ENCODE measurements at places on chromosomes 3 and 15.

DNA sequence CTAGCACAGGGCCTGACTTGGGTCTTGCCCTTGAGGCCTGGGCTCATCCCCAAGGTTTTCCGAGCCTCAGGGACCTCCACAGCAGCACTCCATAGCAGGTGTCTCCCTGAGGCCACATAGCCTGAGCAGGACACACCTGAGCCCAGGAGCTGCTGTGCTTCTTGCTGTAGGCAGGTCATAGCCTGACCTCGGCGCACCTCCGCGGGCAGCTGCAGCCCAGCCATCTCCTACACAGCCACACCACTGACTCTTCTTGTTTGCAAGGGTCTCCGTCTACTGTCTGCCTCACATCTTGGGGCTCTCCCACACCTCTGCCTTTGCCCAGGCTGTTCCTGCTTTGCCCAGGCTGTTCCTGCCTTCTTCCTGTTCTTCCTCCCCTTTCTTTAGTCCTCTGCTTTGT, 224.8 kb downstream of the SLCO3A1 start:
- no peak for DNase-seq

DNA sequence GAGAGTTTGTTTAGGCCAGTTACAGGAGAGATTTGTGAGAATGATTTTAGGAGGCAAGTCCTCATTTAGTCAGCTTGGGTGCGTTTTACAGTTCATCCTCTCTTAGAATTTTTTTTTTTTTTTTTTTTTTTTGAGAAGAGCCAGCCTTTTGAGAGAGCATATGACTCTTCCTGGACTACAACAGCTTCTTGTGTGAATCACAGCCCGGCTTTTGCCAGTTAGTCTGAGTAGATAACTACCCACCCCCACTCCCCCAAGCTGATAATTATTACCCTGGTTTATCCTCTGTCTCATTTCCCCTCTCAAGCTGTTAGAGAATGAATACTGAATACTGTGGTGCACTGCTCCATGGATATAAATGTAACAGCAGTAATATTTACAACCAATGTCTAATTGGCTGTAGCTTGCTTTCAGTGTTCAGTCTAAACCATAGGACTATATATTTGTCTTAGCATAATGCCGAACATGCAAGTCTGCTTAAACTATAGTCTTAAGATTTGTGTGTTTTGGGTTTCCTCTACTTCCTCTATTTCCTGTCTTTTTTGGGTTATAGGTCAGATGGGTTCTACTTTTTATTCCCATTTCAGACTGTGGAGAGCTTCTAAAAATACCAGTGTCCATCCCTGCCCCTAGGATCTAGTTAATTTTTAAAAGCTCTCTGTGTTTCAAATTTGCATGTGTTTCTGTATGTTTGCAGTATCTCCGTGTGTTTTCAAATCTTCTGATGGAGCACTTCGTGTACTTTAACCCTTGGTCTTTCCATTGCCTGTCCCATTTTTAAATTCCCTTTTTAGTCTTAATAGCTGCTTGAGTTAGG, 8.0 kb downstream of the CHD2 start:
- DNase-seq, result no peak

GRCh38 chr3:152538518-152538917, 269.8 kb downstream of the MBNL1 start:
- DNase-seq, result no peak

DNA sequence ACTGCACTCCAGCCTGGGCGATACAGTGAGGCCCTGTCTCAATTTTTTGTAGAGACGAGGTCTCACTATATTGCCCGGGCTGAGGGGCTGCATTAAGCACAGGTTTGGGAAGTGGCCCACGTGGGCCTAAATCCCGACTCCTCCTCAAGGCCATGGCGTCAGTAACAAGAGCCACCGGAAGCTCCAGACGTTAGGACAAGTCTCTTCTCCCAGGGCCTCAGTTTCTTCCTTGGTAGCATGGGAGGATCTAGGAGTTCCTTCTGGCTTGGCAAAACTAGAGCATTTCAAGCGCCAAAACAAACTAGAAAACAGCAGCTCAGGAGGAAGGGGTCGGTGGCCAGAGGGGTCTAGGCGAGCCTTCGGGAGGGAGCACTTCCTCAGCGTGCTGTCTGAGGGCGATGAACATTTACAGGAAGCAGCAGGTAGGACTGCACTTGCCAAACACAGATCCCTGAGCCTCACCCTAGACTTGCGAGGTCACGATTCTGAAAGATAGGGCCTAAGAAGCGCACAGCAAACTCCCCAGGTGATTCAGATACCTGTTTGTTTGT, 536 bp downstream of the SNAPC5 start:
- peak; percentile 10 for DNase-seq

DNA sequence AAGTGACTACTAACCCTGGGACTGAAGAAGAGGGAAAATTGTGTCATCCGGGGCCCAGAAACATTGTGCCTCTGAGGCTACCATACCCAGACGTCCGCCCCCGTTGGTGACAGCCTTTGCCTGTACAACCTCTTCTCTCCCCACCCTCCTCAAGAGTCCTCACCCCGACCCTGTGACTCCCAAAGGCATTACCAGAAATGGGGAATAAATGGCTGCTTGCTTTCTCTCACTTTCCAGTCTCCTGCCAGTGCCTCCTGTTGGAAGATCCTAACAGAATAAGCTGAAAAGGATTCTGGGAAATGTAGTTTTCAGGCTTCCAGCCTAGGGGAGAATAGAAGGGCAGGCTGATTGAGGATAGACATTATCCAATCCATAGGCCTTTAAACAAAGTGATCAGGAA, 30.8 kb upstream of the SLC25A36 start:
- DNase-seq, result no peak

DNA sequence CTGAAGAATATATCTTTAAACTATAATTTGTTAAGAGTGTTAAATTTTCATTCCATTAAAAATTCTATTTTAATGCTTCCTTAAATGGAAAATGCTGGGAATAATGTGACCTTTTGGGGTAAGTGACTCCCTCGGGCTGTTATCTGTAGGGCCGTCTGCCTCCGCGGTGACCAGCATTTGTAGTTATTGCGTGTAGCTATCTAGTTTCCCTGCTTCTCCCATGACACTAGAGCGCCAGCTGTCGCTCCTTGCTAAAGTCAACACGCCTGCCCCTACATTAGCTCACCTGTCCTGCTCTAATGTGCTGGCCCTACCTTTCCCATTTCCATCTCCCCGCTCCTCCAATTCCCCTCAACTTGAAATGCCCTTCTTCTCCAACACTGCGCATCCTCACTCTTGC, 12.4 kb upstream of the CHRM5 start:
- no peak for DNase-seq

GRCh38 chr3:136787349-136787748, 31.6 kb upstream of the SLC35G2 start:
- DNase-seq, result no peak

- DNase-seq, result no peak
Observed at GRCh38 chr3:61442696-61443095, 118.7 kb upstream of the PTPRG start.

DNA sequence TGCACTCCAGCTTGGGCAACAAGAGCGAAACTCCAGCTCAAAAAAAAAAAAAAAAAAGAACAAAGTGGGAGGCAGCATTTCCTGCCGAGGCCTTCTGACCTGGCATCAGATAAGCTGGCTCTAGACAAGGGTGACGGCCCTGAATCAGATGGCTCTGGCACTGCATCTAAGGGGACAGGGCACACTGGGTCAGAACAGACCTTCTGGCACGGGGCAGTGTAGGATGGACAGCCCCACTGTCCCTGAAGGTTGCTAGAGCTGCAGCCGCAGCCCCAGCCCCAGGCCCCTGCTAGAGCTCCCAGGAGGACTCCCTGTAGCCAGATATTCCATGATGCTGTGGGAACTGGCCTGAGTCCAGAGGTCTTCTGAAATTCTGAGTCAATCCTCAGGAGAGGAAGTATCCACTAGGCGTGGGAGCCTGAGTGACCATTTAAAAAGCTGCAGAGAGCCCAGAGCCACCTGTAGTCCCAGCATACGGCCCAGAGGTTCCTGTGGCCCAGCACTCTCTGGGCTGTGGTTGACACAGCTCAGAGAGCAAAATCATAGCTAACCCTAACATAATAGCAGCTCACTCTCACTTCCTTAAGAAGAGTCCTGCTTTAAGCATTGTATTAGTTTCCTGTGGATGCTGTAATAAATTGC, 69.2 kb upstream of the MFGE8 start:
- no peak for DNase-seq

DNA sequence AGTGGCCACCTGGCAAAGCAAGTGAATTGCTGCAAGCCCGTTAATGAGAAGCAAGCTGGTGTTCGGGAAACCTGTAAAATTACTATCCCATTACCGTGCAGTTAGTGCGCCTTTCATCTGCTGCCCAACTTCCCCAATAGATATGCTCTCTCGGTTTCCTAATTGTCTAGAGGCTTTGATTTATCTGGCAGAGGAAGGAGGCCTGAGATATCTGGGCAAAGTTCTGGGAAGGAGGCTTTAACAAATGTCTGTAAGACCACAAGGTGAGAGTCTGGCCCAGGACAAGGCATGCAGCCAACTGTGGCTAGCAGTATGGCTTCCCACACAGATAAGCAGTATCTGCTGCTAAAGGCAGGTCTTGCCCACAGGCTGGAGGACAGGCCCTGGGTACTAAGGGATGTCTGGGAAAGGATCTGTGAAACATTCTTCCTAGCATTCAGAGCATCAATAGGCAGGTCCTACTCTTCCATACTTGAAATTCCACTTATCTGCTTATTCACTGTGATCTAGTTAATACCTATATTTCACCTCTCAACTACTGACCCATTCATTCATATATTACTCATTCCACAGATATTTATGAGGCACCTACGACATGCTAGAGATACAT, 130.0 kb upstream of the SLC2A2 start:
- DNase-seq, result no peak

DNA sequence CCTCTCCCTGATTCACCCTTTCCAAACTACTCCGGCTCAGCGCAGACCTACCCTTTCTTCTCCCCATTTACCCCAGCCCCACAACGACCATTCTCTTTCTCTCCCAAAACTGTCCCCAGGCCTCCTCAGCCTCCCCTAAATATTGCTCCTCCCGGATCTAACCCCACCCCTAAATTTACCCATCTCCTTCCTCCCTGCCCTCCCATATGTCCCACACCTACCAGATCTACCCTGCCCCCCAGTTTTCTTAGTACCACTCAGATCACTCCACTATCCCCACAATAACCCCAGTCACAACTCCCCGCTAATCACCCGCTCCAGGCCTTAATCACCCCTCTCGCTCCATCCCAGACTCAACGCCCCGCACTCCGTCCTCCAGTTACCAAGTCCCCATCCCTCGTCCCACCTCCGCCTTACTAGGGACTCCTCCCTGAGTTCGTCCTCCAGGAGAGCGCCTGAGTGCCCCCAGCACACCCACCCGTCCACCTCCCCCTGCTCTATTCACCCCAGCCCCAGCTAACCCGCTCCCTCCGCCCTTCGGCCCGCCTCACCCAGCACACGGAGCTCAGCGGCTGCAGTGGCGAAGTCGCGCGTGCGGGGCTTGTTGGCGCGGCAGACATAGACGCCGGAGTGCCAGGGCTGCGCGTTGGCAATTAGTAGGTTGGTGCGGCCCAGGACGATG, 18.6 kb upstream of the IGDCC3 start:
- DNase-seq, result peak; percentile 45

DNA sequence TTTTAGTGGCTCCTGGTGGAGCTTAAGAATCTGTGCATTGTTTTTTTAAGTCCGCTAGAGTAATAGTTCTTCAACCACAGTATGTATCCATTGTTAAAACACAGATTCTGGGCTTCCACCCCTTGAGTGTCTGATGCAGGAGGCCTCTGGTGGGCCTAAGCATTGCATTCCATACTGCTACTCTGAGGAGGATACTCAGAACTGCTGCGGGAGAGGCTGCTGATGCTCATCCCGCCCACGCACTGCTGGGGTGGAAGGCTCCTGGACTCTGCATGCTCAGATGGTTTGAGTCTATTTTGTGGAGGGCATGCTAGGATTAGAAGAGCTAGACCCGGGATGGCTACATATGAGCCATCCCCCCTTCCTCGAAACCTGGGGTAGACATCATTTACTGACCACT, 74.4 kb downstream of the THSD4 start:
- no peak for DNase-seq

All from nephron progenitor cell (in vitro differentiated cells).